ENCODE measurements at places on chromosomes 7 and 10.
A peak's percentile ranks its signal among the peaks of the same experiment; 100 is the strongest.

DNA sequence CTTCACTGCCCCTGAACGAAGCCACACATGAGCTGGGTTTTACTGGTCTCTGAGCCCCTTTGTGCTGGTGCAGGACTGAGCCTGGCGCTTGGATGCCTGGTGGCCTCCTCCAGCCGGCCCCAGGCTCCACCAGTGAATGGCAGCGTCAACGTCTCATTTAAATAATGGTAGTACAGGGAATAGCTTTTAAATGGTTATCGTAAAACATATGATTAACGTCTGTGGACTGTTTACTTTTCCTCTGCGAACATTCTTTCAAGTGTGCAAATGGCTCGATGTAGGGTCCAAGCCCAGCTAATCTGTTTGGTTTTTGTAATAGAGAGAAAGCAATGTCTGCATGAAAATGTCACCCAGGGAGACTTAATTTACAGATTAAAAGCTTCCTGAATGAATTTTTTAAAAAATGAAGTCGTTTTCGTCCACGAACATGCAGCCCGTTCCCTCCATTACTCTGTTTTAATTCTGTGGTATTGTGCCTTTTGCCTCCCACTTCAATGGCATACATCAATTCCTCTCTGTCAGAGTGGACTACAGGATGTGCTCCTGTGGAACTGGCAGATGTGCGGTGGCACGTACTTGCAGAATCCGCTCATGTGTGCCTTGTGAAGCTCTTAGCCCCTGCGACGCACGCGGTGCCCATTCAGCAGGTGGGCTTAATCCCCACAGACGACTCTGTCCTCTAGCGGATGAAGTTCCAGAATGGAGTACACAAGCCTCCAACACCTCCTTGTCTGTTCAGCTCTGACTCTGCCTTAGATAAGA, 192.7 kb downstream of the TCF7L2 start:
- DNase-seq = peak; percentile 65

DNA sequence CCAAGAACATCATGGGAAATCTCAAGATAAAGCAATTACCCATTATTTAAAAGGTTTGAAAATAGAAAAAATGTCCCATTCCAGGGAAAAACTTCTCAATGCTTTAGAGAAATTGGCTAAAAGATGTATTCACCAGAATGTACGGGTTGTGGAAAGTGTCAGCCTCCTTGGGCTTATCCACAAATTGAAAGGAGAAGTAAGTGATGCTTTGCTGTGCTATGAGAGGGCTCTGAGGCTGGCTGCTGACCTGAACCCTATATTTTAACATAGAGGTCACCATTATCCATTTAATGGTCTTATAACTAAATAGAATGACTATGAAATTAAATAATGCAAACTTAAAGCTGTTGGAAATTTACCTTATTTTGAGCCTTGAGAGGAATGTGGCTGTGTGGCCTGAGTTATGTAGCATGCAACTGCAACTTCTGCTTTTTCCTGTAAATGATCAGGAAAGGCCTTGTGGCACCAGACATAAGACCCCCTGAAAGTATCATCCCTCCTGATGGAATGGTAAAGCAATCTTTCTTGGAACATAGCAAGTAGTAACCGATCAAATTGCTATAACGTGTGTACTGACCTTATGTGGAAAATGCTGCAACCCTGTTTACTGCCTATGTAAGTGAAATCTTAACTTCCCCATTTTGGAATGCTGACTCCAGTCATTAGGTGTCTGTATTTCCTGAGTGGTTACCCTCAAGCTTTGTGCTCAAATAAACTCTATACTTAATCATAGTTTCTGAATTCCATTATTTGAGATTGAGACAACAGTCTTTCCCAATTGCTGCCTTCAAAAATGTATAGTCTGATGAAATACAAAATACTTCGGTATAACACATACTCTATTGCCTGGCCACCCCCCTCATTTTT, 6.9 kb downstream of the IFIT1B start:
- DNase-seq = no peak

- DNase-seq = no peak
These were observed 1.1 kb upstream of the EGR2 start for GRCh38 chr10:62817121-62817765.

GRCh38 chr7:7550663-7551062, 15.0 kb upstream of the COL28A1 start:
- DNase-seq = no peak

DNA sequence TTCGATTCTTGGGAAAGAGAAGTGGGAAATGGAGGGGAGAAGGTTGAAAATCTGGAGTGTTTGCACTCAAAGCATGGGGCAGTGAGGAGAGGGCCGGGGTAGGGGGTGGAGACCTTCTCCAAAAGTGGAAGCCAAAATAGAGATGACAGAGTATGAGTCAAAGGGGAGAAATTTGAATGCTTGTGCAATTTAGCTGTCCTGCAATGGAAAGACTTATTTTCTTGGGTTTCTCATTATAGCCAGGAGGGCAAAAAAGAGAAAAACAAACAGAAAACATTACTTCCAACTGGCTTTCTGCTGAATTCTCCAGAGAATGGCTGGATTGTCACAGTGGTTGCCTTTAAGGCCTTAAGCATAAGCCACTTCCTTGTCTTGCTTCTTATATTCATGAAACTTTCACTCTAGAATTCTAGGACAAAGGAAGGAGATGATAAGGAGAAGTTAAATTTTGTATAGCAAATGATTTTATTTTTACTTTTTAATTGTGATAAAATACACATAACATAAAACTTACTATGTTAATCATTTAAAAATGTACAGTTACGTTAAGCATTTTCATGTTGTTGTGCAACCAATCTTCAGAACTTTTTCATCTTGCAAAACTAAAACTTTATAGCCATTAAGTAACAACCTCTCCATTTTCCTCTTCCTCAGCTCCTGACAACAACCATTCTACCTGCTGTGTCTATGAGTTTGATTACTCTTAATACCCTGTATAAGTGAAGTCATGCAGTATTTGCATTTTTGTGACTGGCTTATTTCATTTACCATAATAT, 100.2 kb downstream of the GPR85 start:
- no peak for DNase-seq

- no peak for DNase-seq
These were observed 146.7 kb downstream of the GRM3 start for GRCh38 chr7:86790383-86790782.

- no peak for DNase-seq
These were observed 13.8 kb downstream of the ZSCAN21 start for GRCh38 chr7:100063376-100063775.

GRCh38 chr7:111752022-111752582, 189.8 kb upstream of the IMMP2L start:
- peak; percentile 75 for DNase-seq

DNA sequence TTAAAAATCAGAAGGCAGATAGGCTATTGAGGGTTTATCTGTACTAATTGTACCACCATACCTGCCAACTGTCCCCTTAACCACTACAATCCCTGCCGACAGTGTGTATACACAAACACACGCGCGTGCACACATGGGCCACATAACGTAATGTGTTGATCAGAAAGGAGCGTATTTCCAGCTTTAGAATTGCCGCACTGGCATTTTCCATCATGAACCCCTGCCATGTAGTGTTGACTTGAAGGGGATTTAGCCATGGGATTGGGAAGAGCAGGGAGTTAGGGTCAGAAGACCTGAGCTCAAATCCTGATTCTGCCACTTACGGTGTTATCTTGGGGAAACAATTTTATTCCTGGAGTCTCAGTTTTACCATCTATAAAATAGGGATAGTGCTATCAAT, 158.9 kb downstream of the TCF7L2 start:
- no peak for DNase-seq

DNA sequence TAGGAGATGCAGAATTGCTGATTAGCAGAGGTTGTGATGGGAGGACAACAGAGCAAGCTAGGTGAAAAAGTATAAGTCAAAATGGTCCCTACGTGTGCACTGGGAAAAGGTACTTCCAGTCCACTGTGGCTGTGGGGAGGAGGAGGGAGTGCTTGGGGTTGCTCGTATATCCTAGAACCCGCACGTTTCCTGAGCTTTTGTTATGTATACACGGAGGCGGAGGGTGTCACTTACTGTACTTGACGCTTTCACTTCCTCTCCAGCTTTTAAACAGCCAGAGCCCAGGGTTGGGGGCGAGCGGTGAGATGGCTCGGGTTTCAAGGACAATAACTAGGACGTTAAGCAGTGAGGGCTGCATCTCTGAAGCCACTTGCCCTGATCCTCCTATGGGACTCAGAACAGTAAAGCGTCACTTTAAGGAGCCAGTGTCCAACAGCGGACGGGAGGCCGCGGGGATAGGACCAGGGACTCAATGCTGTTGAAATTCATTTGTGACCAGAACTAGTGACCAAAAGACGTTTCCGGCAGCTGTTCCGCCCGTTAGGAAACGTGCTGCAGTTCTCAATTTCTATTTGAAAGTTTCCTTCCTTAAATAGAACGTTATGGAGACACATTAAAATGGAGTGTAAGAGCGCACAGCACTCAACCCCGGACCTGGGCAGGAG, 985 bp upstream of the ETV1 start:
- peak; percentile 88 for DNase-seq

DNA sequence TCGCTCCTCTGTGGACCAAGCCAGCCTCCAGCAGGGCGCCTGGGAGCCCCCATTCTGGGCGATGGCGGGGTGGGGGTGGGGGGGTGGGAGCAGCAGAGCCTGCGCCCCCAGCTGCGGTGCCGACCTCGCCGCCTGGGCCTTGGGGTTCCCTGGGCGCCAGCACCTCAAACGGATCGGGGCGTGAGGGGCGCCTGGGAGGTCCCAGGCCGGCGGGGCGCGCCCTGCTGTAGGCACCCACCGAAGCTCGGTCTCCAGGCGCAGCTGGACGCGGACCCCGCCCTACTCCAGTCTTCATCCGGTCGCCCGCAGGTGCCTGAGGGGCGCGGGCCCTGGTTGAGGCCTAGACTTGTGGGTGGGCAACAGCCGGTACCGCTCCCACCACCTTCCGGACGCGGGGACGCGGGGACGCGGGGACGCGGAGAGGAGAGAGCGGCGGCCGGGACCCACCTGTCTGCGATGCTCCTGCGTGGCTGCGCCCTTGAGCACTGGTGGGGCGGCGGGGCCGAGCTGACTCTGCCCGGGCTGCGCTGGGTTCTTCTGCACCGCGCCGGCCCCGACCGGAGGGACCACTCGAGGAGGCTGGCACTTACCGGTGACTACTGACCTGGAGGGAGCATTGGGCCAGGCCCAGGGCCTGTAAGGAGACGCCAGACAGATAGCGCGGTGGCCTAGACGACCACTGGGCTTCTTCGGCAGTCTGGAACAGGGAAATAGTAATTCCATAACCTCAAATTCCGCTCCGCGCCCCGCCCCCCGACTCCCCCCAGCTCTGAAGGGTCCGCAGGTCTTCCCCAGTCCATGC, 5.5 kb upstream of the KCP start:
- DNase-seq = no peak

DNA sequence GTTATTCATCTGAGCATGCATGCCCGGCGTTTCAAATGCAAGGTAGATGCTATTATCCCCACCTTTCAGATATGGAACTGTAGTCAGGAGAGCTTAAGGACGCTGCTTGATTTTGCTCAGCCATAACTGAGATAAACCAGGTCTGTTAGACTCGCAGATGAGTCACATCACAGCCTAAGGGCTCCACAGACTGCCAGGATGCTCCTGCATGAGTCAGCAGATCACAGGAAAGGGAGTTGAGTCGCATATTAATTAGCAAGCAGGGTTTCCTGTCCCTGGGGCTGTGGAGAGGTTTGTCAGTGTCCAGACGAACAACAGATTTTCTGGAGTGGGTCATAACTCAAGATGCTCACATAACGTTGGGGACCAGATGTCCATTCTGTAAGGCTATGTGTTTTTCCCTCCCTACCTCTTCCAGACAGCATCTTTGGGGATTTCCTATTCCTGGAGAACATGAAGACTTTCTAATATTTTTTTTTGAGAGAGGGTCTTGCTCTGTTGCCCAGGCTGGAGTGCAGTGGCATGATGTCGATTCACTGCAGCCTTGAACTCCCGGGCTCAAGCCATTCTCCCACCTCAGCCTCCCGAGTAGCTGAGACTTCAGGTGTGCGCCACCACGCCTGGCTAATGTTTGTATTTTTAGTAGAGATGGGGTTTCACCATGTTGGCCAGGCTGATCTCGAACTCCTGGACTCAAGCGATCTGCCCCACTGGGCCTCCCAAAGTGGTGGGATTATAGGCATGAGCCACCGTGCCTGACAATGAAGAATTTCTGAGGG, 36.7 kb downstream of the PFKFB3 start:
- DNase-seq = no peak

DNA sequence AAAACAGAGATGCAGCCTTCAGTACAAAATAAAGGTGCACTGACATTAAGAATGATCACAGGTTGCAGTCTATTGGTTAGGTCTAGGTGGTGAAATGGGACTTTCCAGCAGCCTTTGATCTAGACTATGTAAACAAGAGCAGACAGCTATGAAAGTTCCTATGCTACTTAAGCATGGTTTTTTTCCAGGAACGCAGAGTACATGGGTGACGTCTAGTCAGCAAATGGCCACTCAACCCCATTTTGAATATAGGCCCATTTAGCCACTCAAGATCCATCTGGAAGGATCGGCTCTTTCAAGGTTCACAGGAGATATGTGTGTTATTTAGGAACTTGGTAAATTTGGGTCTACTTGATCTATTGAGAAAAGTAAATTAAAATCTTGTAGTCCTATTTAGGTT, 1424.6 kb upstream of the LRRTM3 start:
- no peak for DNase-seq

- DNase-seq = no peak
These were observed 534.8 kb downstream of the AUTS2 start for GRCh38 chr7:70132852-70133690.

- DNase-seq = no peak
These were observed 333.3 kb upstream of the SEMA3D start for GRCh38 chr7:85520175-85520574.

DNA sequence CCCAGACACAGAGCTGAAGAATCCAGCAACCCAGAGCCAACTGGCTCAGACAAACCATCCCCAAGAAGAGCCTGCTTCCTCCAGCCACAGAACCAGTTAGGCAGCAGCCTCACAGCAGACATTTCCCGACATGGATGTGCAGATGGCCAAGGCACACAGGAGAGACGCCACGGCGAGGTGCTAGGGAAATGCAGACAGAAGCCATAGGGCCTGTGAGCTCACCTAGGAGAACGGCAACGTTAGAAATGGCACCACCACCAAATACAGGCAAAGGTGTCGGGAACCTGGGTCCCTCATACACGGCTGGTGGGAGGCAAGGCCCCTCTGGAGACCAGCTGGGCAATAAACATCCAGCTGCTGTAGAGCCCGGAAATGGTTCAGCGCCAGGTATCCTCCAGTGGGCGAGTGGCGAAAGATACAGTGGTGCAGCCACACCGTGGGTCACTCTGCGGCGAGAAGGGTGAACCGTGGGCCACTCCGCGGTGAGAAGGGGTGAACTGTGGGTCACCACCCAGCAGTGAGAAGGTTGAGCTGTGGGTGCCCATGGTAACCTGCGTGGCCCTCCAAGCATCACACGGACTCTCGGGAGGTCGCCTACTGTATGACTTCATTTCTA, 31.2 kb downstream of the JAKMIP3 start:
- no peak for DNase-seq

GRCh38 chr10:99930731-99931550, 78.8 kb downstream of the DNMBP start:
- DNase-seq = no peak

Measured in NCI-H1092 treated with DMSO at 0.1 percent for 48 hours (cell line).